ENCODE measurements at places on chromosomes 2 and 18.
A peak's percentile ranks its signal among the peaks of the same experiment; 100 is the strongest.

GRCh38 chr2:199461711-199462346 is 4.1 kb upstream of the SATB2 start:
- no peak for DNase-seq

GRCh38 chr18:78650926-78651325 is 328.7 kb upstream of the SALL3 start:
- DNase-seq: no peak

GRCh38 chr18:48982266-48982665 is 31.5 kb upstream of the SMAD7 start:
- no peak for DNase-seq

DNA sequence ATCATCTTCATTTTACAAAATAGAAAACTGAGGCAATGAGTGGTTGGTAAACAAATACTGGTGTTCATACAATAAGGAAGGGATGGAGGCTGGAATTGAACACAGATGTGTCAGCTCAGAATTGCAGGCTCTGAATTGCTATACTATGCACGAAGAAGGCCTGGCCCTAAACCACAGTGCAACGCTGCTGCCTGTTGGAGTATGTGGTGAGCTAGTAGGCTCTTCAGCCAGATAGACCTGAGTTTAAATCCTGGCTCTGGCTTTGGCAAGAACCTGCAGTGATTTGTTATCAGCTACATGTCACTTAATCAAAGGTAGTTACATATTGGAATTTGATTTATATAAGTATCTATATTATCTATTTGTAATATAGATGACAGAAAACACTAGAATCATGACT is 1602.4 kb upstream of the CELF4 start:
- DNase-seq: no peak

DNA sequence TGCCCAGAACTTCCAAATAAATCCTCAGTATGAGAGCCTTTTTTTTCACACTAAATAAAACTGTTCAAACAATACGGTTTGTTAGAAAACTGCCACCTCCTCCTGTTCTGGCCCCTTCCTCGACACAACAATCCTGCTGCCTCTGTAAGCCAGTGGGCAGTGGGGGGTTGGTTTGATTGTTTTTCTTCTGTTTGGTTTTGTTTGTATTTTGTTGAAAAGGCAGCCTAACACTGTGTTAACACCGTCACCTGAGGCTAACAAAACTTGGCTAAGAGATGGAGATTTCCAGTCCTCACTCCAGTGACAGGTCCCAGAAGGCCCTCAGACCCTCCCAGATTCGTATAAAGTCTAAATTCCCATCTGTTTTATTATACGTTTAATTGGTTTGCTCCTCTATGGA is 402.1 kb downstream of the ZNF521 start:
- no peak for DNase-seq

DNA sequence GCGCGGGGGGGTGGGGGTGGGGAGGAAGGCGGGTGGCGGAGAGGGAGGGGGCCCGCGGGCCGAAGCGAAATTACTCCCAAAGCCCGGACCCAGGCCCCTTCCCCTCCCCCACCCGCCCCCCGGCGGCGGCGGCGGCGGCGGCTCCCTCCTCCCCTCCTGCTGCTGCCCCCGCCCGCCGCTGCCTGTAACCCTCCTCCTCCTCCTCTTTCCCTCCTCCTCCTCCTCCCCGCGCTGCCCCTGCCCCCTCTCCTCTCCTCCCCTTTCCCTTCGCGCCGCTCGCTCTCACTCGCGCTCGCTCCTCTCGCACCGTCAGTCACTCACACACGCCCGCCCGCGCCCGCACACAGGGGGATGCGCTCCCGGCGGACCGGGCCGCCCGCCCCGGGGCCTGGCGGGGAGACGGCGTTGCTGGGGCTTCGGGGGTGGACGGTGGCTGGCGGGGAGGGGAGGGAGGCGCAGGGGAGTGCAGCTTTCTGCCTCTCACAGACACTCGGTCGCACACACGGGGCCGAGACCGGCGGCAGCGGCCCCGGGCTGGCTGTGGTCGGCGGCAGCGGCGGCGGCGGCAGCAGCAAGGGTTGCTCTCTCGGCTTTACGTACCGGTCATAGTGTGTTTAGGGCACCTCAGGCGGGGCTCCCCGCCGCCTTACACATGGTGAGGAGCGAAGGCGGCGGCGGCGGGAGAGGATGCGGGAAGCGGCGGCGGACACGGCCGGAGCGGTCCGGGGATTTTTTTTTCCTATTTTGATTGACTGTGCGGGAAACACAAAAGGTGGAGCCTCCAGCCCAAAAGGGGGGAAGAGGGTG is 405 bp downstream of the SP3 start:
- DNase-seq: peak; percentile 86

GRCh38 chr2:137886083-137886831 is 78.0 kb upstream of the HNMT start:
- DNase-seq: no peak

DNA sequence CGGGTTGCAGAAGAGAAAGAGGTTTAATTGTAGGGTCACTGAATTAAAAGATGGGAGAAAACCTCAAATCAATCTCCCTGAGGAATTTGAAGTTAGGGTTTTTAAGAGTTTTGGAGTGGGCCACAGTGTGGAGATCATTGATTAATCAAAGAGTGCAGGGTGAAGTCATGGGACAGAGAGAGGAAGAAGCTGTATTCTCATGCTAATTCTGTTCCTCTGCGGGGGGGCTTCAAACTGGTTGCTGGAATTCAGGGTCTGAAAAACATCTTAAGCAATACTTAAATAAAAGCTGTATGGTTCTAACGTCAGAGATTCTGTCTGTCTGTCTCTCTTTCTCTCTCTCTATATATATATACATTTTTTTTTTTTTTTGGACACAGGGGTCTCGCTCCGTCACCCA is 169.8 kb upstream of the SPATS2L start:
- DNase-seq: no peak

DNA sequence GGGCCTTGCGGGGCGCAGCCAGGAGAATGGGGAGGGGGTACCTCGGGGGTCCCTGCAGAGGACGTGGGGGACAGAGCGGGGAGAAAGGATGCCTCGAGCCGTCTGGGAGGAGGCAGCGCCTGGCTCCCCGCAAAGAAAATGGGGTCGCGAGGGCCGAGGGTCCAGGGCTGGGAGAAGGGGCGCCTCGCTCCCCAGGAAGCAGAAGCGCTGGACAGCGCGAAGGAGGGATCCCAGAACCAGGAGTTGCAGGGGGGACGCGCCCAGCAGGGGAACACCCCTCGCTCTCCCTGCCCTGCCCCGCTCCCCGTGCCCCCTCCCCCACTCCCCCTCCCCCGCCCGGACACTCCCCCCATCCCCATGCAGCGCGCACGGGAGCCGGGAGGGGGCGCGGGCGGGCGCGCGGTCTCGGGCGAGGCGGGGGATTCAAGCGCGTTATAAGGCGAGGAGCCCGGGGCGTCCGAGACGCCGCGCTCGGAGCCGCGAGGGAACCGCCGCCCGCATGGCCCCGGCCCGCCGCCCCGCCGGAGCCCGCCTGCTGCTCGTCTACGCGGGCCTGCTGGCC is at the start of gene ERFE:
TSS of gene ERFE (plus strand) at position 462 of the 562 bp plus-strand sequence. CDS start at position 500, 38 bp downstream.
- DNase-seq: no peak

Measured in NK-92 treated with Interleukin-12 subunit alpha and Interleukin-12 subunit beta, amount 100 ng/mL, for 24 hours (cell line).